ENCODE measurements at places on chromosomes 6 and 20. TPM values are rescaled to one million over a fixed set of nuclear protein-coding genes. Genes with fewer than 3 reads are reported as not detected.

GRCh38 chr6:32254761-32255198, 30.9 kb upstream of the NOTCH4 start:
- no peak for DNase-seq

GRCh38 chr6:3721810-3722621, 29.5 kb downstream of the PXDC1 start:
- no peak for DNase-seq

- DNase-seq = no peak
These were observed 109.4 kb upstream of the KCNG1 start for GRCh38 chr20:51132279-51132678.

DNA sequence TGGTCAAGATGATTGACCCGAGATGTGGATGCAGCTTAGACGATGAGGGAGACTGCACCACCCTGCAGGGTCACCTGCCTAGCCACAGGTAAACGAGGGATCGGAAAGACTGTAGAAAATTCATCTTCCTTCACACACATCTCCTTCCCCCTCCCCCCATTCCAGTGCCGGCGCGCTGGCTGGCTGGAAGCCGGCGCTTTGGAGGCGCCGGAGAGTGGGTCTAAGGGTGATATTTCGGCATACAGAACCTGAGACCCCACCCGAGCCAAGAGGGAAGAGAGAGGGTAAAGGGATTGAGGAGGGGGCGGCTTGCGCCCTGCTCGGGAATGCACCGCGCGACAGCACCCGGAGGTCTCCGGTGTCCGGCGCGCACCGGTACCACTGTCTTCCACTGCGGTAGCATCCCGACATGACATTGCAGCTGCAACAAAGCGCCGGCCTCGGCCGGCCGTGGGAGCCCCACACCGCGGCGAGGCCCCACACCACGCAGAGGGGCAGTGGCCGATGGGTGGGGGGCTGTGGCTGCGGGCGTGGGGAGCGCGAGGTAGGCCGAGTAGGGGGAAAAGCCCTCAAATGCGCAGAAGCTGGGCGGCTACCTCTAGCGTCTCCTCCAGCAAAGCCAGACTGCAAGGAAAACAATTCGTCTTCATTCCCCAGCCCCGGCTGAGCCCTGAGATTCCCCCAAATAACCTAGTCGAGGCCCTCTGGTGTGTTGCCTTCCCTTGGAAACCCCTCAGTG, 984 bp downstream of the TNFRSF21 start:
- DNase-seq = peak; percentile 39

GRCh38 chr6:49950415-49950751, 13.6 kb downstream of the DEFB114 start:
- no peak for DNase-seq

DNA sequence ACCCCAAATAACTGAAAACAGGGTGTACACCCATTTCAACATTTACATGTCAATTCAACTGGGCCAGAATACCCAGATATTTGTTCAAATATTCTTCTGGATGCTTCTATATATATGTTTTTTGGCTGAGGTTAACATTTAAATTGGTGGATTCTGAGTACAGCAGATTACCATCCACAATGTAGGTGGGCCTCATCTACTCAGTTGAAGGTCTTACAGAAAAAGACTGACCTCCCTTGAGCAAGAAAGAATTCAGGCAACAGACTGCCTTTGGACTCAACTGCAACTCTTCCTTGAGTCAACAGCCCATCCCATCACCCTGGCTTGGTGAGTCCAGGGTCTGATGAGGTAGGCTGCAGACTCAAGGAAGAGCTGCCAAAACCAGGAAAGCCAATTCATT, 84.1 kb downstream of the ATG5 start:
- DNase-seq = no peak

DNA sequence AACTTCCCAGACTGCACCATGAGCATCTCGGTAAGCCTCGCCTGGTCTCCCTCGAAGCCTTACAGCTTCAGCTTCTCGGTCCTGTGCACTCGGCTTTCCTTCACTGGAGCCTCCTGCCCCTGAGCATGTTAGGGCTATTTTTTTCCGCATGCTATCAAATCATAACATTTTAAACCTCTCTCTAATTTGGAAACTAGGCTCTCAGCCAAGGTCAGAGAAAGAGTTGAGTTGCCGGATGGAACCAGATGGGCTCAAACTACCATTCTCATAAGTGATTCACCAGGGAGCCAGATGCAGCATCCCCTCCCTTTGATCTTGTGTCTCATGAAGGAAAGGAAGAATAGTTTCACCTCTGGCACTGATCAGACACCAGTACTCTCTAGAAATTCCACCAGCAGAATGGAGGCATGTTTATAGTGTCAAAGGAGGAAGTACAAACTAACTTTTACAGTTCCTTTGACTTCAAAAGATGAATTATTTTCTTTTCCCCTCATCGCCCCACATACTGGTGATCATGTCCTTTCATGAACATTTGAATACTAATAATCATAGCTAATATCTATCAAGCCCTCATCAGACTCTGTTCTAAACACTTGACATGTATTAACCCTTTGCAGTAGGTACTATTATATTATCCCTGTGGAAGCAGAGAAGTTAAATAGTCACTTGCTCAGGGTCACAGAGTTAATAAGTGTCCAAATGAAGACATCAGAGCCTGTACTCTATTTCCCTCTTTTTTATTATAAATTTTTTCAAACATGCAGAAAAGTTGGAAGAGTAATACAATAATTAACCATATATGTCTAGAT, 46.7 kb downstream of the MAP1LC3A start:
- DNase-seq = no peak

GRCh38 chr6:151389618-151390275, 1.6 kb downstream of the ZBTB2 start:
- DNase-seq = peak; percentile 81

- DNase-seq = no peak
These were observed 59.0 kb upstream of the TPD52L1 start for GRCh38 chr6:125094563-125094962.

DNA sequence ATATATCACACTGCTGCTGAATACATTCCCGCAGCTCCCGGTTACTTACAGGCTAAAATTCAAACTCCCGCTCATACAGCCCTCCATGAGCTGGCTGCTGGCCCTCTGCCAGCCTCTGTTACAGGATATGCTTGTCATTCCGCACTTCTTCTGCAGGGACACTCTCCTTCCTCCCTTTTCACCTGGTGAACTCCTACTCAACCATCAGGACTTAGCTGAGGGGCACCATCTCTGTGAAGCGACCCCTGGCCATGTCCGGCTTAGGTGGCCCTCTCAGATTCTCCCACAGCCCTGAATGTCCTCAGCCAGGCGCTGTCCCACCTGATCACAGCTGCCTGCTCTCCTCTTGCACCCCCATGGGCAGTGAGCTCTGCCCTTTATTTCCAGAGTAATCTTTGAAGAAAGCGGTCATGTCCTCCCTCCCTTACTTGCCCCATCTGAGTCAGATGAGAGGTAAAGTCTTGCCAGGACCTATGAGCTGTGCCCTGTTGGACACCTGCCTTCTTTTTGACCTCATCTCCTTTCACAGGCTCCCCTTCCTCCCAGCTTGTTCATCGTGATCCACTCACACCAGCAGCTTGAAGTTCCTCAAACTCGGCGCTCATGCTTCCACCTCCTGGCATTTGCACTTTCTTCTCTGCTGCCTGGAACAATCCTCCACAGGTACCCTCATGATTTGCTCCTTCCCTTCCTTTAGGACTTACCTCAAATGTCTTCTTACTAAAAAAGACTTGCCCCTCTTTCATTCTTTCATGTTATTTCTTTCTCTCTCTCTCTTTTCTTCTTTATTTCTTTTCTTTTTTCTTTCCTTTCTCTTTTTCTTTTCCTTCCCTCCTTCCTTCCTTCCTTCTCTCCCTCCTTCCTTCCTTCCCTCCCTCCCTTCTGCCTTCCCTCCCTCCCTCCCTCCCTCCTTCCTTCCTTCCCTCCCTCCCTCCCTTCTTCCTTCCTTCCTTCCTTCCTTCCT, 5.6 kb downstream of the CYP24A1 start:
- peak; percentile 43 for DNase-seq

PDYN gene
- not detected for total RNA-seq

SMOC2 gene
- not detected for total RNA-seq

DTD1 gene
- 65.4 TPM for total RNA-seq

Measured in SJCRH30 (cell line).